ENCODE measurements at places on chromosomes 7 and 10.

GRCh38 chr10:775245-776075, 86.0 kb upstream of the DIP2C start:
- no peak for DNase-seq

- DNase-seq = no peak
Measured at GRCh38 chr10:85789982-85790789, 576.4 kb downstream of the GRID1 start.

DNA sequence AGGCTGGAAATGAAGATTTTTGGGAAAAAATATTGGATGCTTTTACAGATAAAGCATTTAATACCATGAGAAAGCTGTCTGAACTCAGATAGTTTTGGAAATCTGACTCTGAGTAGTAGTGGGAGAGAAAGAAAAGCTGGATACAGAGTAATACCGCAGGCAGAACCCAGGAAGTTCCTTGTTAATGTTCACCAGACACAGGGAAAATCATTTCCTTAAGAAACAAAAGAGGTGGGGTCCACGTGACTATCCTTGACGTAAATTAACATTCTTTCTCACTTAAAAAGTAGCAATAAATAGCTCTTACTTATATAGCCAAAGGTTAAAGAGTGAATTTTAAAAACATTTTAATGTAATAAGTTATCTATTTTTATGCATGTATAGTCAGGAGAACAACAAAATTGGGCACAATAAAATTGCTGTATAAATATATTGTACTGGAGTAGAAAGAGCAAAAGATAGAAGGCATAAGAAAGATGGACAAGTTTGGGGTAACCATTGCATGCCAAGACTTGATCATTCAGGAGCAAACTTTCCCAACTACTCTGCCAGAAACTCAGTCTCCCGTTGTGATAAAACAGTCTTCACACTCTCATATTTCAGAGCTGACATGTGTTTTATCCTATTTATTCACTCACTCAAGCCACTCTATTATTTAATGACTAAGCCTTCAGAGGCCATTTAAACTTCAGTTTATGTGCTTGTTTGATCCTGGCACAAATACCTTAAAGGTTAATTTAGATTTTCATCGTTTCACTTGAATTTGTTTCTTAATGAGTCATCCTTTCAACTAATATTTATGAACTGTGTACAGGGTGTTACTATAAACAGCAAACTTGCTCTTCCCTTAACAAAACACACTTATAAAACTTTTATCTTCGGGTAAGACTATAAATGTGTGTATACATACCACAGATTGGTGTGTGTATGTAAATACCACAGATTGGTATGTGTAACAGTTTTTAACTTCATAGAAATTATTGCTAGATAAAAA, 143.1 kb downstream of the GNAI1 start:
- peak; percentile 71 for DNase-seq

GRCh38 chr7:29623973-29624372, 60.3 kb downstream of the PRR15 start:
- DNase-seq = peak; percentile 38

- DNase-seq = no peak
Measured at GRCh38 chr10:76723844-76724243, 913.8 kb downstream of the KCNMA1 start.

Measured in foreskin melanocyte (primary cell).